Sigmoid colon (tissue), 7 donors: ENCODE measurements at places on chromosomes 1 and 21.

GRCh38 chr1:201597551-201598230 lies 58.8 kb downstream of the NAV1 start:
- no peaks in the 10 kb centered on the region for H3K27me3 ChIP-seq
- DNase-seq, result peak; percentile 71
- H3K27ac ChIP-seq, result peak overlapping the region; percentile 2
- no peak overlapping the region for H3K4me3 ChIP-seq
- no peaks in the 10 kb centered on the region for H3K36me3 ChIP-seq
- H3K4me1 ChIP-seq, result no peaks in the 10 kb centered on the region

DNA sequence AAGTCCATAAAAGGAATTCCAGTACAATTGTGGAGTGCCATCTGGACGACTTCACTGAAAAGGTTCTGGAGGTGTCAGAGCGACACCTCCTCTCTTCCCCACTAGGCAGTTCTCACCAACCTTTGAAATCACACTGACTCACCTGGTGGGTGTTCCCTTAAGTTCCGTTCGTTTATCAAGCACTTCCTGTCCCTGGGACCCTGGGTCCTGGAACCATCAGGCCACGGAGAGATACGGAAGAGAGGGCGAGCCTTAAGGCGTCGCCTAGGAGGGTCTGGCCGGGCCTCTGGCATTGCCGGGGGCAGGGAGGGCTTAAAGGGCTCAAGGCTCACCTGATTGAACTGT lies 317 bp downstream of the SPAG17 start:
- H3K36me3 ChIP-seq, result no peaks in the 10 kb centered on the region
- H3K27me3 ChIP-seq, result no peaks in the 10 kb centered on the region
- no peak for DNase-seq
- H3K27ac ChIP-seq, result no peak overlapping the region

DNA sequence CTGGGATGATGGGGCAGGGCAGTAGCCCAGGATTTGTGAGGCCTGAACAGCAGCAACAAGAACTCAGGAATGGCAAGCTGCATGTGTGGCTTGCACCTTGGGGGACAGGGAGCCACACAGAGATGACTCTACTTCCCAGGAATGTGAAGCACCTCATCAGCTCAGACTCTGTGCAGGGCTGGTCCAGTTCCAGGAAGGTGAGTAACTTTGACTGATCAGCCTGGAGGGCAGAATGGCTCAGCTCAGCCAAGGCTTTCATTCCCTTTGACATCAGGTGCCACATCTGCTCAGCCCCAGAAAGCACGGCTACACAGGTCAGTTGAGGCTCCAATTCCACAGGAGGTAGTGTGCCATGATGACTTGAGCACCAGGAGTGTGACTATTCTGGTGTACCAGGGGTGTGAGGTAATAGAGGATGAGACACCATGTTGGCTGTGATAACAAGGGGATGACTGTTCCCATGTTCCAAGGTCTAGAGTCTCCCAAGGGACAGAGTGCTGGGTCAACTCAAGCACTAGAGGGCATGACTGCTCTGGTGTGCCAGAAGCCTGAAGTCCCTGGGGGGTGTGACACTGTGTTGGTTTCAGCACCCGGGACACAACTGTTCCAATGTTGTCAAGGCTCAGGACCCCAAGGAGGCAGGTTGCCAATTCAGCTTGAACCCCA lies 625.8 kb upstream of the ADGRL2 start:
- DNase-seq, result no peak
- H3K36me3 ChIP-seq, result no peaks in the 10 kb centered on the region
- no peaks in the 10 kb centered on the region for H3K27me3 ChIP-seq
- H3K4me3 ChIP-seq, result no peak overlapping the region
- no peaks in the 10 kb centered on the region for H3K4me1 ChIP-seq

DNA sequence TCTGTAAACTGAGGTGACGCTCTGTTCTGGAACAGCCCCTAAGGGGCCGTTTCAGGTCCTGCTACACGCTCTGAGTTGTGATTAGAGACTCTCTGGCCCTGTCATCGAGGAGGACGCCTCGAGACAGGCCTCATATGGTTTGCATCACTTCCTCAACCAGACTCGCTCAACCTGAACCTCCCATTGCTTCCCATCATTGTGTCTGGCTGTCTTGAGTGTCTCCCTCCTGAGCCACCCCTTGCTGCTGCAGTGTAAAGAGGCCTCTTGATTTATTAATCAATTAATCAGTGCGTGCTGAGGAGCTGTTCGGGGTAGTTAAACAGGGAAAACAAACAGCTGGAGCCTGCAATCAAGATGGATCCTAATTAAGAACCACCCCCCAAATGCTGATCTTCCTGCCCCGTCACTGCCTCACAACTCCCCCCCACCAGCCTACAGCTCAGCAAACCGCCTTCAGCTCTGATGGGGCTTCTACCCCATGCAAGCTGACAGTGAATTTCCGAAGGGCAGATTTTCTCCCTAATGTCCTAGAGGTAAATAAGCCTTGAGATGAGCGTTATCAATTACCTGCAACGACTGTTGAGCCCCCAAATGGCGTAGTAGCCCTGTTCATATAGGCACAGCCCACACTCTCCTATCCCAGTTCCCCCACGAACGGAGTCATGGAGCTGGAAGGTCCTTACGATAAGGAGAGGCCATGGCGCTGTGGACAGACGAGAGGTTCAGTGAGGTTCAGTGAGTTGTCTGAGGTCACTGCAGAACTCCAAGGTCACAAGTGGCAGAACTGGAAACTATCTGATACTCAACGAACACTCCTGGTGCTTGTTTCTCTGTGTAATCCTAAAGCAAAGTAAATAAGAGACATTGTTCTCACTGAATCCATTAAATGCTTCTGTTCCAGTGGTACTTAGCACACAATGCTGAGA lies 210.6 kb downstream of the KIF26B start:
- H3K36me3 ChIP-seq, result no peaks in the 10 kb centered on the region
- H3K27ac ChIP-seq, result no peak overlapping the region
- no peaks in the 10 kb centered on the region for H3K4me1 ChIP-seq
- no peak for DNase-seq
- no peak overlapping the region for H3K4me3 ChIP-seq

DNA sequence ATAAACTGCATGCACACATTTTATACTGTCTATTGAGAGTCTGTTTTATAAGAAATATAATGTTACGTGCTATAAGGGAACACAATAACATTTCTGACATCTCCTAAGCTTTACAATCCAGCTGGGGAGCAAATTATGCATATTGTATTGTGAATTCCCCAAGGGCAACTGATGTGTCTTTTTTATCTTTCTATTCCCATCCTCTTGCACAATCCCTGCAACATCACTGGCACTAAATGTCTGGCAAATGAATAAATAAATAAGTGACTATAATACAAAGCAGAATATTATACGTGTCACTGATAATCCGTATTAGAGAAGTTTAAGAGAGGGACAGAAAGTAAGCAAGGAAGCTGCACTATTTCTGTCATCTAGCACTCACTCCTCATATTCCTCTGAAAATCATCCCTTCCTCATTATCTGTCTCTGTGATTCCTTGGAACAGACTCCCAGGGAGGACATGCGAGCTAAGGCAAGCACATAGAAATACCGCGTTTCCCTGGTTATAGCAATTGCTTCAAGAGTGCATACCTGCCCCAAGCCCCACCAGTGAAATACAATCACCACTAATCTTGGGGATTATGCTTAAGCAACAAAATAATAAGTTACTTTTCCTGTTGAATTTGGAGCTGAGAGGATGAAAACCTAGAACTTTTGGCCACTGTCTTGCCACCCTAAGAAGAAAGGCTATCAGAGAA lies 205.4 kb downstream of the SMYD3 start:
- H3K4me1 ChIP-seq, result no peaks in the 10 kb centered on the region
- no peaks in the 10 kb centered on the region for H3K36me3 ChIP-seq
- H3K4me3 ChIP-seq, result no peak overlapping the region
- no peak overlapping the region for H3K27ac ChIP-seq
- DNase-seq, result no peak

DNA sequence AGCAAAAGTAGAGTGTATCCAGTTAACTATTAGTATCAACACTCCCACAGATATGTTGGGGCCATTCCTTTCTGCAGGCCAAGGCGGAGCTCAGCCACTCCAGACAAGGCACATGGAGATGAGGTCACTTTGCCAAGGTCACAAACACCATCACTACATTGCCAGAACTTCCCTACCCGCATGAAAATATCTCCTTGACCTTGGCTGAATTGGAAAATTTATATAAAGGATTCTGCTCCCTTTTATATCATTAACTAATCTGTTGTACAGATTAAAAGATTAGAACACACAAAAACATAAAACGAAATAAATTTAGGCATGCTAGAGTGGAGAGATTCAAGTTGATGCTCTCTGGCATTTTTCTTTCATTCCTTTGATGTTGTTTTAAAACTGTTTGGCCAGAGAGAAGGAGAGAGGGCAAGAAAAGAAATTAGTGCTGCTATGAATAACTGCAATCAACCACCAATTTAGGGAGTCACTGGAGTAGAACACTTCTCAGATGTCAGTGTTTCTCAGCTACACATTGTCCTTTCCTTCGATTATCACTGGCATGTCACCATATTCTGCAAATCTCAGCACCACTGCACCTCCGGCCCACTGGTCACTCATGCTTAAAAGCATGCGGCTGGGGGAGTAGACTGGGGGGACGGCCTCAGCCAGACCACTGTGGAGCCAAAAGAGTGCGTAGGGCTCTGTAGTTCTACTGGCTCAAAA lies 78.7 kb upstream of the ATP1B1 start:
- no peak overlapping the region for H3K27ac ChIP-seq
- H3K36me3 ChIP-seq, result no peaks in the 10 kb centered on the region
- H3K27me3 ChIP-seq, result no peaks in the 10 kb centered on the region
- DNase-seq, result no peak
- H3K4me3 ChIP-seq, result no peak overlapping the region

GRCh38 chr1:212702672-212703071 lies 3.0 kb upstream of the BATF3 start:
- no peaks in the 10 kb centered on the region for H3K36me3 ChIP-seq
- H3K4me1 ChIP-seq, result peaks cover 25% of the 10 kb centered on the region
- no peak overlapping the region for H3K27ac ChIP-seq
- H3K27me3 ChIP-seq, result no peaks in the 10 kb centered on the region
- no peak for DNase-seq

GRCh38 chr1:41653574-41653973 lies 169.1 kb upstream of the EDN2 start:
- H3K27ac ChIP-seq, result no peak overlapping the region
- H3K27me3 ChIP-seq, result no peaks in the 10 kb centered on the region
- DNase-seq, result no peak
- H3K4me1 ChIP-seq, result no peaks in the 10 kb centered on the region
- H3K4me3 ChIP-seq, result no peak overlapping the region

DNA sequence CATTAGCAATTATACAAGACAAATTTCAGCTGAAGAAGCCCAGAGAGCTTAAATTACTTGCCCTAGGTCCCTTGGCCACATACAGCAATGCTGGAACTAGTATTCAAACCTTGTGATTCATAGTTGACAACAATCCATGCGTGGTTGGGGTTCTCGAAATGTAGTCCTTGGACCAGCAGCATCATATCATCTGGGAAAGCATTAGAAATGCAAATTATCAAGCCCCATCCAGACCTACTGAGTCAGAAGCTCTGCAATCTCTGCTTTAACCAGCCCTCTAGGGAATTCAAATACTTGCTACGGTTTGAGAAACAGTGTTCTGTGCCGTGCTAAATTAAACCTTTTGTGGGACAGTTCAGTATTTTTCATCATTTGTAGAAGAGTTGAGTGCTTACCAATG lies 65.1 kb downstream of the CLIC6 start:
- DNase-seq, result no peak
- H3K27me3 ChIP-seq, result no peaks in the 10 kb centered on the region
- H3K4me1 ChIP-seq, result no peaks in the 10 kb centered on the region
- no peak overlapping the region for H3K27ac ChIP-seq

GRCh38 chr21:46604329-46604974 lies 430 bp downstream of the S100B start:
- H3K27me3 ChIP-seq, result no peaks in the 10 kb centered on the region
- peak overlapping the region; percentile 59 for H3K27ac ChIP-seq
- H3K36me3 ChIP-seq, result no peaks in the 10 kb centered on the region
- peak overlapping the region; percentile 16 for H3K4me3 ChIP-seq
- DNase-seq, result no peak

DNA sequence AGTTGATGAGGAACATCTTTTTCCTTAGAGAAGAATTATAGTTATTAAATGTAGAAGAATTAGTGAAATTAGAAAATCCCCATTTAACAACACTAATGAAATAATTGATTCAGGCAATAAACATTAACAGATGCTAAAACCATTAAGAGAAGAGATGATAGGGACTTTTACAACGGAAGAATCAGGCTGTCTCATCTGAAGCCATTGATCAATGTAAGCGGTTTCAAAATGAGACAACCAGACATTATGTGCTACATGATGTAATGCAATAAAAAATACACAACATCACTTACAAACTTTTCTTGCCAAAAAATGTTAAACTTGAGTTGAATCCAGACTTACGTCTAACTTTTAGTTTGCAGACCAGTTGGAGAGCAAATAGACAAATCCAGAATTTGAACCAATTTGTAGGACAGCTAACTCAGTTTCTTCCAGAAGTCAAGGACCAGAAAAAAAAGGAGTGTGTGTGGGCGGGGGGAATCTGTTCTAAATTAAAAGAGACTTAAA lies 165.4 kb upstream of the DPT start:
- no peak overlapping the region for H3K4me3 ChIP-seq
- peaks cover 8% of the 10 kb centered on the region for H3K4me1 ChIP-seq
- H3K27me3 ChIP-seq, result no peaks in the 10 kb centered on the region
- no peaks in the 10 kb centered on the region for H3K36me3 ChIP-seq
- DNase-seq, result no peak
- peak overlapping the region; percentile 40 for H3K27ac ChIP-seq

GRCh38 chr1:97693601-97694000 lies 227.2 kb downstream of the DPYD start:
- H3K36me3 ChIP-seq, result no peaks in the 10 kb centered on the region
- H3K27ac ChIP-seq, result no peak overlapping the region
- H3K4me3 ChIP-seq, result no peak overlapping the region
- no peak for DNase-seq
- no peaks in the 10 kb centered on the region for H3K4me1 ChIP-seq

GRCh38 chr1:210441028-210441427 lies 112.3 kb downstream of the HHAT start:
- no peaks in the 10 kb centered on the region for H3K4me1 ChIP-seq
- no peak for DNase-seq
- no peak overlapping the region for H3K4me3 ChIP-seq
- no peaks in the 10 kb centered on the region for H3K27me3 ChIP-seq

GRCh38 chr1:45051005-45051772 lies 39.1 kb downstream of the UROD start:
- no peaks in the 10 kb centered on the region for H3K4me1 ChIP-seq
- no peaks in the 10 kb centered on the region for H3K27me3 ChIP-seq
- no peak for DNase-seq
- peaks cover 5% of the 10 kb centered on the region for H3K36me3 ChIP-seq
- no peak overlapping the region for H3K27ac ChIP-seq
